ENCODE measurements at places on chromosomes 13 and 19. TPM values are rescaled to one million over a fixed set of nuclear protein-coding genes. Genes with fewer than 3 reads are reported as not detected.

- no peak overlapping the region for H3K4me3 ChIP-seq
- peak; percentile 56 for DNase-seq
- H3K4me1 ChIP-seq, result peaks cover 15% of the 10 kb centered on the region
- no peak overlapping the region for H3K27ac ChIP-seq
- H3K36me3 ChIP-seq, result no peaks in the 10 kb centered on the region
Measured at GRCh38 chr13:73198991-73199411, 140.2 kb downstream of the KLF5 start.

DNA sequence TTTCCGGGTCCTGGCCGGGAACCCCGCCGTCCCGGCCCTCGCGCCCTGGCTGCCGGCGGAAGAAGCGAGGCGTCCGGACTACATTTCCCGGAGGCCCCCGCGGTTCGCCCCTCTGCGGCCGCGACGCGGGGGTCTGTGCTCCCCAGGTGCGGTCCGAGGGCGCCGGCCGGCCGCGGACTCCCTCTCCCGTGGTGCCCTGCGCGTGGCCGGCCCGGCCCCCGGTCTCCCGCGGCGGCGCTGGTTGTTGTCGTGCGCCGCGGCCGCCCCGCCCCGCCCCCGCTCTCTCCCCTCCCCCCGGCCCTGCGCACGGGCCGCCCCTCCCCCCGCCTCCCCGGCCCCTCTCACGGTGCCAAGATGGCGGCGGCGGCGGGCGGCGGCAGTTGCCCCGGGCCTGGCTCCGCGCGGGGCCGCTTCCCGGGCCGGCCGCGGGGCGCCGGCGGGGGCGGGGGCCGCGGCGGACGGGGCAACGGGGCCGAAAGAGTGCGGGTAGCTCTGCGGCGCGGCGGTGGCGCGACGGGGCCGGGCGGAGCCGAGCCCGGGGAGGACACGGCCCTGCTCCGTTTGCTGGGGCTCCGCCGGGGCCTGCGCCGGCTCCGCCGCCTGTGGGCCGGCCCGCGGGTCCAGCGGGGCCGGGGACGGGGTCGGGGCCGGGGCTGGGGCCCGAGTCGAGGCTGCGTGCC is at the start of gene KMT2B:
TSS of gene KMT2B (plus strand) at position 339 of the 680 bp plus-strand sequence. CDS start at position 355, 16 bp downstream.
- H3K36me3 ChIP-seq, result peaks cover 10% of the 10 kb centered on the region
- DNase-seq, result no peak
- H3K27me3 ChIP-seq, result no peaks in the 10 kb centered on the region
- H3K27ac ChIP-seq, result peak within 1 kb of the TSS; percentile 78
- H3K4me3 ChIP-seq, result peak within 1 kb of the TSS; percentile 93

DNA sequence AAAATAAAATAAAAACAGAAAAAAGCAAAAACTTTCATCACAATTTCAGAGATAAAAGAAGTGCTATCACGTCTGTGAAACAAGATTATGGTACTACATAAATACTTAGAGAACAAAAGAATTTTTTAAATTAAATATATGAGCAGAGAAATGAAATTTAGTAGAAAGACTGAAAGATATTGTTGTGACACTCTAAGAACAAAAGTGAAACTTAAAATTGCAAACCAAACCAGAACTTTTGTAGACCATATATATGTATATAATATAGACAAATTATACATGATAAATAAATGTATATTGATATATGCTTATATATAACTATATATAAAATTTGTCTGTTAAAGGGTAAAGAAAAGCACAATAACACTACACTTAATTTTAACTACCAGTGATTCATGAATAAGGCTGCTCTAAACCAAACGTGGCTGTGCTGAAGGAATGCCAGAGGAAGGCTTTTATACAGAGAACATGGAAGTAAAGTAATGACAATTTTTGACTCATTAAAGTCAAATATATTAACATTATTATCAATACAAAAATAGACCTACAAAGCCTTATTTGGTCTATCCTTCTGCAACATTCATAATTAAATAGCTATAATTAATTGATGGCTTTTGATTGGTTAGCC is 1516.7 kb upstream of the PCDH20 start:
- no peak for DNase-seq
- H3K27me3 ChIP-seq, result no peaks in the 10 kb centered on the region
- H3K27ac ChIP-seq, result no peak overlapping the region
- H3K4me1 ChIP-seq, result no peaks in the 10 kb centered on the region

Gene PTPRH
- total RNA-seq, result 9.9 TPM

Data from HepG2 (cell line).